ENCODE measurements at places on chromosomes 6 and 20.

- no peak for DNase-seq
Measured at GRCh38 chr6:14711056-14711703, 534.7 kb upstream of the JARID2 start.

DNA sequence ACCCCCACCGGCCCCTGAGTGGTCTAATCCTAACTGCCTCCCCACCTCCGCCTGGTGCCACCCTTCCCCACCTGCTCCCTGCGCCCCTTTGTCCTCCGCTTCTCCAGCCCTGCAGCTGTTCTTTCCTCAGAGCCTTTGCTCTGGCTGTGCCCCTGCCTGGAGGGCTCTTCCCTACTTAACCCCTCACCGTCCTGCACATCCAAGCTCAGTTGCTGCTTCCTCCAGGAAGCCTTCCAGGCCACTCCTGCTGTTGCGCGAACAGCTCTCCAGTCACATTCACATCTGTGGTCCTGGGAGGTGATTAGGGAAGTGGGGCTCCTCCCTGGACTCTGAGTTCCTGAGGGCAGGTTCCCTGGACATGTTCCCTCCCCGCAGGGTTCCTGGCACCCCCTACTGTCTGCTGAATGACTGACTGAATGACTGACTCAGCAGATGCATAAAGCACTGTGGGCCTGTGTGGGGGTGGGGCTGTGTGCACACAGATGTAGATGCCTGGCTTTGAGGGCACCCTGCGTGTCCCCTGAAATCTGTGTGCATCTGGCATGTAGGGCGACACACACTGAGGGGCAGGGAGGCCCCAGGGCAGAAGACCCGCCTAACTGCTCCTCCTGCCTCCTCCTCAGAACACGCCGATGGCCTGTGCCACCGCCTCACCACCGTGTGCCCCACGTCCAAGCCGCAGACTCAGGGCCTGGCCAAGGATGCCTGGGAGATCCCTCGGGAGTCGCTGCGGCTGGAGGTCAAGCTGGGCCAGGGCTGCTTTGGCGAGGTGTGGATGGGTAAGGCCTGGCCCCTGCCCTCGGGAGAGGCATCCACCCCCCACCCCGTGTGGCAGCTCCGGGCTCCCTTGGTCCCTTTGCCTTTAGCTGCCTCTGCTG, 51.4 kb downstream of the SRC start:
- DNase-seq, result no peak

GRCh38 chr6:273551-274058, 18.7 kb upstream of the DUSP22 start:
- no peak for DNase-seq

DNA sequence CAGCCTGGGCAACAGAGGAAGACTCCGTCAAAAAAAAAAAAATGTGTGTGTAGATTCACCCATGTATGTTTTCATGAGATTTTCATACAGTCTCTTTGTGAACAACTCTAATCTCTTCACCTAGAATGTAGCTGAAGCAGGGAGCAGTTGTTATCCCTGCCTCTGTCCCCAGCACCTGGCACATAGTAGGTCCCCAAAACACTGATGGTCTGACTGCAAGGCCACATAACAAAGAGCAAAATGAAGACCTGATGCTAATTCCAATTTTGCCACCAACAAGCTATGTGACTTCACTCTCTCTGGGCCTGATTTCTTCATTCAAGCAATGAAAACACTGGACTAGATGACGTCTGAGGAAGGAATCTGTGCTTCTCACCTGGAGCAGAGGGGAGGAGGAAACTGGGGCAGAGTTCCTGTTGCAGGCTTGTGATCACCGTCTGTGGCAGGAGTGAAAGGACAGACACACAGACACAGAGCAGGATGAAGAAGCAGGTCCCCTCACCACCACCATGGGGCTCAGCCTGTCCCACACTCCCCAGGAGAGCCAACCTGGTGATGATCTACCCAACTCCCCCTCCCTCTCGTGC, 4.6 kb downstream of the SLC44A4 start:
- no peak for DNase-seq

DNA sequence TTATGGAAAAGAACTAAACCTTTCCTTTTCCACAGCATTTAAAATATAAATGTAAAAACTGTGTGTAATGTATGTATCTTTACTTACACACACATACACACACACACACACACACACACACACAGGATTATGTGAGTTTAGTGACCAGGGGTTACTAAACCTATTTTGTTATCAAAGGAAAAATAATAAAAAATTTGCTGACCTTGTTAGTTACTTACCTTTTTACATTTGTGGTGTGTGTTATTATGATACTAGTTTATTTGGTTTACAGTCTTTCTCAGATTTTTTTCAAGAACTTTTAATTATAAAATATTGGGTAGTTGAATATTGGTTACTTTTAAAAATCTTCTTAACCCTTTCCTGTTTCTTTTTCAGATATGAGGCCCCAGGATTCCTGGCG, 15.7 kb downstream of the NKX2-4 start:
- no peak for DNase-seq

GRCh38 chr6:16419636-16420336, 181.4 kb downstream of the GMPR start:
- DNase-seq, result no peak

GRCh38 chr20:57108742-57109570, 157.5 kb downstream of the BMP7 start:
- no peak for DNase-seq

GRCh38 chr20:10537850-10538480, 102.9 kb downstream of the SLX4IP start:
- no peak for DNase-seq

- DNase-seq, result no peak
Measured at GRCh38 chr6:157898169-157898568, 75.1 kb downstream of the SNX9 start.

DNA sequence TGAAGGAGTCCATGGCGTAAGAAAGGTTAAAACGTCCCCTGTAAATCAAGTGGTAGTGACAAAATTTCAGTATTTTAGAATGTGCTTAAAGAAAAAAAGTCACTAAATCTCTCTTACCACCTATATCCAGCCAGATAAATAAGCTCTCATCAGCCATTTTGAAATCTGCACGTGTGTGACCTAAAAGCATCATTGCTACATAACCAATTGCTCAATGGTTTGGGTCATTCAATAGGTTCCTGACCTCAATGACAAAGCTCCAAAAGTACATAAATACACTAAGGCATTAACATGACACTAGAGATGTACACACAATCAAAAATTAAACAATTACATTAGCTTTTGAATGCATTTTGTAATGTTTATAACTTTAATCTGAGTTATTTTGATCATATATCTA, 272.4 kb downstream of the GMDS start:
- no peak for DNase-seq

GRCh38 chr6:21181866-21182265, 411.7 kb upstream of the SOX4 start:
- no peak for DNase-seq

- peak; percentile 4 for DNase-seq
Measured at GRCh38 chr20:32285621-32286371, 8.3 kb downstream of the KIF3B start.

DNA sequence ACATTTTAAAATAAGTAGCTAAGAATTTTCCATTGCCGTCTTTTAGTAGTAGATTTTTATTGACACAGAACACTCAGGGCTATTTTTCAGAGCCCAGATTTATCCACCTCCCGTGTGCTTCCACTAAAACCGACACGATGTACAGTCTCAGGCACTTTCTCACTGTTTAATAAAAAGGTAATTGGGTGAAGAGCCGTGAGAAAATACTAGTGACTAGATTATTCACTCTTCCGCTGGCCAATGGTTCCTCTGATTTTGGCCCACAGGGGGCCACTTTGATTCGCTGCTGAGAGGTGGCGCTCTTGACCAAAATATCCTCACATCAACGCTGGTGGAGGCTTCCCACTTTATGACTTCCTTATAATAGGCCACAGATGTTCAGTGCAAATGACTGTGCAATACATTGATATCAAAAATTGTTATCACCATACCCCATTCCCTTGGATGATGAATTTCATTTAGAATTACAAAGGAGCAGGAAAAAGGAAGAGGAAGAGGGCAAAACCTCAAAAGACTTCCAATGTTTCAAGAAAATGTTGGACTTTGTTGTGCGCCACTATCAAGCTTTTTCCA, 12.3 kb upstream of the HDDC2 start:
- DNase-seq, result no peak

GRCh38 chr6:18044108-18044783, 56.8 kb upstream of the KIF13A start:
- DNase-seq, result no peak

DNA sequence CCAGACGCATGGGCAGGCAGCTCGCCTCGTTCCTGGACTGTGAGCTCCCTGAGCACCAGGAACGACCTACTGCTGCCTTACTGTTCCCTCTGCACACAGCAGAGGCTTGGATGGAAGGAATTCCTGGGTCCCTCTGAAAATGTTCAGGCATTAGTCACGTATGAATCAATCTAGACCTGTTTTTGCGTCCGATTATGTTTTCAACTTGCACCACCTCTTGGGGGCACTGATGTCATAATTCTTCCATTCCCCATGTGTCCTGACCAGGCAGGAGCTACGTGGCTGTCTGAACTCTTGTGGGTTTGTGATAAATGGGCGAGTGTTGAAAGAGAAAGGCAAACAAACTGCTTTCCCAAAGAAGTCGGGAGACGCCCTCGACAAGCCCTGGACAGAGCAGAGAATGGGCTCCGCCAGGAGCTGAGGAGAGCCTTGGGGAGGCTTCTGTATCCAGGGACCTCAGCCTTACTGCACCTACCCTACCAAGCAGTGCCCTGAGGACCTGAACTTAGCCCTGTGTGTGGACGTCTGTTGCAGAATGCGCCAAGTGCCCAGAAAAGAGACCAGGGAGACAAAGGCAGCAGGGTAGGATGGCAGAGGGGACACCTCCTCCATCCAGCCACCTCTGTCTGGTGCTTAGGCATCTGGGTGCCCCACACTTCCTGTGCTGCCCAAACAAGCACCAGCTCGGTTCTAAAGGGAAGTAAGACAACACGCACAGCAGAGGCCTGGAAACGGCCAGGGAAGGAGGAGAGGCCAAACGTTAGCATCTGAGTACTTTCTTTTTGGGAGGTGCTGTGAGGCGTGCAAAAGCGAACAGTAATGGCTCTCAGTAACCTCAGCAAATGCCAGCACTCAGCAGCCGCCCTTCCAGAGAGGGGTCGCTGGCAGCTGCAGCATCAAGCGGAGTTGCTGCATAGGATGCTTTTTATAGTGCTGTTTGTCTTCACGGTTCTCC, 124.2 kb downstream of the LY86 start:
- DNase-seq, result no peak

DNA sequence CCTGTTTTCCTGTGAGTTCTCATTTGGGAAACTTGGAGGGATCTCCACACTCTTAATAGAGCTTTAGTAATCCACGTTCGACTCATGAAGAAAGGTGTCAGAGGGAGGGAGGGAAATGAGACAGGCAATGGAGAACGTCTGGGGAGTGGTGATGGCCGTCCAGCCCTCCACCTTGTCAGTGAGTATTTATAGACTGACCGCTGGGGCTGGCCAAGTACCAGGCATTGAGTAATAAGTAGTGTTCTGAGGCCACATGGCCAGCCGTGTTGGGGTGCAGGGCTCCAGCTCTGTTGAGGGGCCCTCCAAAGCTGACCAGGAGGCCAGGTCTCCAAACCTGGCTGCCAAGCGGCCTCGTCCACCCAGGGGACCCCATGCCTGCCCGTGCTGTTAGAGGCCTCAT, 11.3 kb upstream of the DSN1 start:
- DNase-seq, result no peak

DNA sequence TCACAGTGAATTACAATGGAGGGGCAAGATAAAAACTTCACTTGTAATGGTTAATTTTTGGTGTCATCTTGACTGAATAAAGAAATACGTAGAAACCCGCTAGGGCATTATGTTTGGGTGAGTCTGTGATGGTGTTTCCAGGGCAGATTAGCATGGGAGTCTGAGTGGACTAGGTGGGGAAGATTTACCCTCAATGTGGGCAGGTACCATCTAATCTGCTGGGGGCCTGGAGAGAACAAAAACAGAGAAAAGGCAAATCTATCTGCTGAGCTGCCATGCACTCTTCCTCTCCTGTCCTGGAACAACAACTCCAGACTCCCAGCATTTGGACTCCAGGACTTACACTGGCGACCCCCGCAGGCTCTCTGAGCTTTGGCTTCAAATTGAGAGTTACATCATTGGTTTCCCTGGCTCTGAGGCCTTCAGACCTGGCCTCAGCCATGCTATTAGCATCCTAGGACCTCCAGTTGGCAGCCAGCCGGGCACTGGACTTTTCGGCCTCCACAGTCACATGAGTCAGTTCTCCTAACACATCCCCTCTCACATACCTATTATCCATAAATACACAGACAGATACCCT, 19.7 kb downstream of the NINL start:
- DNase-seq, result no peak

DNA sequence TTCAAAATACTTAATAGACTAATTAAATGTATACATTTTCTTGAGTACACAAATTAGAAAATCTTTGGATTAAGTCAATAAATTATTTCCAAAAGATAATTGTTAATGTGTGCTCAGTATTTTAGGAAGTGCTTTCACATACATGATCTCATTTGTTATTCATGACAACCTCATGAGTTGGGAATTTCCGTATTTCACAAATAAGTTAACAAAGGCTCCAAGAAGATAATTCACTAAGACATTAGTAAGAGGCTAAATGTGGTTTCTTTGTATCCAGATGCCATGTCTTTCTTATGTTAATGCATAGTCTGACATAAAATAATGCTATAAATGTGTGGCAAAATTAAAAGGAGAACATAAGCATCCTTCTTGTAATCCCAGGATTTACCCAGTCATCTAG, 79.5 kb upstream of the TCF21 start:
- no peak for DNase-seq

DNA sequence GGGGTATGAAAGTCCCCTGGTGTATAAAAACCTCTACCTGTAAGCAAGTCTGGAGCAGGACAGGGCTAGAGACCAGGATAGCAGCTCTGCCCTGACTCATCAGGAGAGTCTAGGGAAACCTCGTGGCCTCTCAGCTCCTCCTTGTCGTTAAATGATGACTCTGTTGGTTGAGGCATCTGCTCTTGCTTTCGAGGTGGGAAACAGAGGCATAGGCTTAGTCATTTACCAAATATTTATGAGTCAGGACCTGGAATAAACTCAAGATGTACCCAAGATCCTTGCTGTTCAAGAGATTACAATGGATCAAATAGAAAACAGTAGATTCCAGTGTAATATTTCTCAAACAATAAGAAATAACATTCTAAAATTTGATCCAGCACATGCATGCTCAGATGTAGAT, 5.5 kb downstream of the MANBAL start:
- DNase-seq, result no peak

DNA sequence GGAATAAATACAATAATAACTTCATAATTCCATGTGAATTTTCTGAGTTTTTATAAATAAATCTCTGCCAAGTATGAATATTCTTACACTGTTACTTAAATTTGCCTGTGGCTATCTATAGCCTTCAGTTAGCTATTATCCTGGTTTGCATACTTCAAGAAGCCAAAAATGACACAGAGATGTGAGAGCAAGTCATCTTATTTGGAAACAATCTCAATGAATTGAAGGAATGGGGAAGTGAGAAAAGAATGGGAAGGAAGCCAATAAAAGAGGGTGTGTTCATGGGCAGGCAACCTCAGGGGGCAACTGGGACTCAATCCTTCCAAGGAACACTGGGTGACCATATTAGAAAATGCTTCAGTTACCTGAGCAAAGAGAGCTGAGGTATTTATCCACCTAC, 9.9 kb downstream of the HAO1 start:
- DNase-seq, result no peak

Data from activated T-cell treated with anti-CD3 and anti-CD28 coated beads for 4 hours (primary cell).